ENCODE measurements at places on chromosomes 2 and 18.
A peak's percentile ranks its signal among the peaks of the same experiment; 100 is the strongest.

DNA sequence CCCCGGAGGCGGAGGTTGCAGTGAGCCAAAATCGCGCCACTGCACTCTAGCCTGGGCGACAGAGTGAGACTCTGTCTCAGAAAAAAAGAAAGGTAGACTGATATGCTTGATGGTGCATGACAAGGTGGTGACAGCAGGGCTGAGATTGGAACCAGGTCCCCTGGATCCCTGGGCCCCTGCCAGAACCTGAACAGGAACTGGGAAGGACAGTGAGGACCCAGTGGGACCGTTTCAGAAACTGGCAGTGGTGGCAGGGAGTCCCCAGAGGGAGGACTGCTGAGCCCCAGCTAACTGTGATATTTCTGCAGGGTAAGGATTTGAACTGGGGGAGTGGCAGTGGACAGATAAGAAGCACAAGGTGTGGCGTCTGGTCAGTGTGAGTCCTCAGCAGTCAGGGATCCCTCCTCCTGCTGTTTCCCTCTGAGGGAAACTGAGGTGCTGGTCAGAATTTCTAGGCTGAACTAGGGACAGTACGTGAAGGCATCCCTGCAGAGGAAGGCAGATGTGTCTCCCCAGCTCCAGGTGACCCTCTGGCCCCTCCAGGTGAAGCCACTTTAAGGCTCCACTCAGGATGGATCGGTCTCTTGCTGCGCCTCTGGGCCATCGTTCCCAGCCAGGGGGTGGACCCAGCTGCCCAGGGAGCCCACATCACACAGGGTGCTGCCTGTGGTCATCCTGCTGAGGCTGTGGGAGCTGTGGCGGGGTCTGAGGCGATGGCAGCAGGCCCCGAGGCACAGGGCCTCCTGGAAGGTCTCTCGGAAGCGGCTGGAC, 5.6 kb downstream of the NMUR1 start:
- no peak for DNase-seq

- no peak for DNase-seq
These were observed 183.5 kb upstream of the OSR1 start for GRCh38 chr2:19541884-19542283.

DNA sequence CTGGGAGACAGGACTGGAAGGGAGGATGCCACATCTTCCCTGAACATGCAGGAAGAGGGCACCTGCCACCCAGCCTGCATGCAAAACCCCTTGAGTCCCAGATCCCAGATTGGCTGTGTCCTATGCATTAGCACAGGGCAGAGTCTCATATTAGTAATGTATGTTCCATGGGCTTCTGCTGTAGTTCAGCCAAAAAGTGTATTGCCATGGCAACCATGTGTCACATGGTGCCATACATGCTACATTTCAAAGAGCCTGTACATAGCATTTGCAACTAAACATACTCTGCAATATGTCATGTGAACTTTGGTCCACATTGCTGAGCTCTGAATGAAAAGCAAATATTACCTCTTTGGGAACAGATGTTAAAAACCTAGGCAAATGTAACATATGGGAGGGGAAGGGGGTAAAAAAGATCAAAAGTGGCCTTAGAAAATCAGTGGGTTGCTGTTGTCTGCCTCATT, 78.4 kb downstream of the DPP4 start:
- no peak for DNase-seq

DNA sequence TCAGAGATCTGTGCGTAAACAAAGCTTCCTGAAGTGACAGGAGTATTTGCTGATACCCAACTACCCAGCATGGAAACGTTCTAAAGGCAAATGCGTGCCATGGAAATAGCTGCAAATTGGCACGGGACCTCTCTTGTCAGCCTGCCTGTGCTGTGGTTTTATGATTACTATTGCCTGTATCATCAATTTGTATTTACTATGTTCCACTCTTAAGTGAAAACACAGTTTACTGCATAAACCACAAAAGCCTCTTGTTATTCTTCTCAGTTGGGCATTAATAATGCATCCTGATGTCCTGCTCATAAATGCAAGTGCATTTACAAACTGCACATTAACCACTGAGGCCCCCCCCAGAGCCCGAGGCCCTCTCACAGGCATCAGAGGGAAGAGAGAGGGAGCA, 196.6 kb upstream of the SLC35G4 start:
- DNase-seq: no peak

GRCh38 chr2:12262681-12263436, 453.9 kb upstream of the TRIB2 start:
- no peak for DNase-seq

DNA sequence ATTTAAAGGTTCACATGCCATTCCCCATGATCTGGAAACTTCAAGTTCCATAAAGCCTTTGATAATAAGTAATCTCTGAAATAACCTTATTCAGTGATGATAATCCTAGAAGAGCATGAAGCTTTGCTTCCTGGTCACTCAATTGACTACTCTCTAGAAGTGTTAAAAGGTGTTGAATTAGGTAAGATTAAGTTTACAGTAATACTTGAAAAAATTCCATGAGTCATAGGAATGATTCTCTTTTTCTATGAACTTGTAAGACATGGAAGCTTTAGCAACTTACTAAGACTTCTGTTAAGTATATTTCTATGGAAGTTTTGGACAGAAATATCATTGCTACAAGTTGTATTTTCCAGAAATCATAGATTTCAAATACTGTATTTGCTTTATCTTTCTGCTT, 100.6 kb downstream of the MYO1B start:
- no peak for DNase-seq

- no peak for DNase-seq
These were observed 229.4 kb downstream of the HAUS1 start for GRCh38 chr18:46333431-46334135.

DNA sequence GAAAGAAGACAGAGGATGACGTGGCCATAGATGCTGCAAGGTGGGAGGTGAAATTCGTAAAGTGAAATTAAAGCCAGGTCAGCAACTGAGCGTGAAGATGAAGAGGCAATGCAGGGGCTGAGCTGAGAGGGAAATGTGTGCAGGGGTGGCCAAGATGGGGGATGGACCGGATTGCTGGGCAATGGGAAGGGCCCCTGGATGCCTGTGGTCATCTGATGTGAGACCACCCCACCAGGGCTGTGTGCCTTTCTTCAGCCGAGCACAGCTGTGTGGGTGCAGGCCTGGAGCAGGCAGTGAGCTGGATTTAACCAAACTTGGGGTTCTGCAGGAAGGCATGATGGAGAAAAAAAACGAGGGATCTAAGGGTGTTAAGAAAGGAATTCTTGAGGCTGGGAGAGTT, 80.4 kb downstream of the ZCCHC2 start:
- no peak for DNase-seq

- no peak for DNase-seq
These were observed 171.9 kb downstream of the THADA start for GRCh38 chr2:43423941-43424261.

DNA sequence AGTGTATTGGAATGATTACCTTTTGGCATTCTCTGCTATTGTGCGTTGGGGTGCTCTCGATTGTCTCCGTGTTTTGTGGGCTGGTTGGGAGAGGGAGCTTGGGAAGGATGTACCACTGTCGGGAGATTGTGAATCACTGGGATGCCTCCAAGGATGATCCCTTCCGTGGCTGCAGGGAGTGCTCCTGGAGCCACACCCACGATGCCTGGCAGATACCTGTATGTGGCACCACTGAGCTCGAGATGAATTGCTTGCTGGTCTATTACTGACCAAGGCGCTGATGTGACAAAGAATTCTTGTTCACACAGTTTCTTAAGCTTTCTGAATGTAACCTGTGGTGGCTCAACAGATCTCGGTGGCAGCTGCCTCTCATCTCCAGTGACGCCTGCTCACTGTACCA, 159.7 kb upstream of the LHCGR start:
- no peak for DNase-seq

DNA sequence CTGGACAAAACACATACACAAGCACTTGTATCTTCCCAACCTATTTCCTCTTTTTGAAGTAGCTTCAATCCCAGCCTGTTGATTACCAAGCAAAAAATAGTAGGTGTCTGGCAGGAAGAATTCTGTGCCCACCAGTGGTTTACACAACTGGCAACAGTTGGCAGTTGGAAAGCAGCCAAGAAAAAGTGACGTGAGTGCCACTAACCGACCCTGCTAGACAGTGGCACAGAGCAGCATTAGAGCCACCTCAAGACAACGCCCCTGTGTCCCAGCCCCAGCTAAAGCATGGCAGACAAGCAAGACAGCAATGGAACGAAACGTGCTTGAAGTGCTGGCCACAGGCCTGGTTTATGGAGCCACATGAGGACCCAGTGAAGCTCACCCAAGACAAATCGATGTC, 379.6 kb downstream of the FBXO15 start:
- DNase-seq: peak; percentile 84

- DNase-seq: no peak
These were observed 65.4 kb downstream of the LRRFIP1 start for GRCh38 chr2:237692601-237693290.

DNA sequence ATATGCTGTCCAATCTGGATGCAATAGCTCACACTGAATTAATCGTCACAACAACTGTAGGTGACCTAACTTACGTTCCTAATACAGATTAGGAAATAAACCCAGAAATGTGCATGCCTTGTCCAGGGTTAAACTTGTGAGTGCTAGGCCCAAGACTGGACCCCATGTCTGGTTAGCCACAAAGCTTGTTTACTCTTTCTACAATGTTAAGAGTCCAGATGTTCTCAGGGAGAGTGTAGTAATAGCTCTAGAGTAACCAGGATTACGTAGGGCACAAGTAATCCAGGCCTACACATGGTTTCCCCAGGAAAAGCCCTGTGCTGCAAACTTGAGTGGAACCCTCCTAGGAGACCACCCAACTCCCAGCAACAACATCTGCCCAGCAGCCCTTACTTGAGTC, 26.2 kb downstream of the TRIB2 start:
- DNase-seq: no peak

DNA sequence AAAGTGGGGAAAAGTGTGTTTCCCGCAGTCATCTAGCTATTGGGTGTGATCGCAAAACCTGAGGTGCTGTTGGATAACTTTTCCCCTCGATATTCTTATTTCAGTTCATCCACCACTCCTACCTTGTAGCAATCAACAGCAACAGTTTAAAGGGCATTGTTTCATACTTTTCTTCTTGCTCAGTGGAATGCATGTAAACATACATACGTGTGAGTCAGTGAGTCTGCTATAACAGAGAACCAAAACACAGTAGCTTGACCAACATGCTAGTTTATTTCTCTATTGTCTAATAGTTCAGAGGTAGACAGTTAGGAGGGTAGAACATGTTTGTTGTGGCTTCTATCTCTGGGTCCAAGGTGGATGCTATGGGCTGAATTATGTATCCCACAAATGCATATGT, 77.6 kb upstream of the FOXI3 start:
- no peak for DNase-seq

DNA sequence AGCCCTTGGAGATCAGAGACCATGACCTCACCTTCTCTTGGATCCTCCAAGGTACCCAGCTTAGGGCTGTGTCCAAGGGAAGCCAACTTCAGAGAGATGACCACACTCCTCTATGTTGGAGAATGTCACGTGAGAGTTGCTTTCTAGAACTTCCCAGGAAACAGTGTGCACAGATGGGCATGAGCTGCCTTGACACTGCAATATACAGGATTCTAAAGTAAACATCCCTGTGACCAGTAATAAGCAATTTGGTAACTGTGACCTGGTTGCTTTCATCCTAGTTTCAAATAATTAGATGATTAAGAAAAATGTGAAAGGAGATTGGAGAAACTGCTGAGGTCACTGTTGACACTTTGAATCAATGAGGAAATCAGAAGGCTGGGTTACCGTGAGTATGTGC, 181.1 kb upstream of the EPAS1 start:
- DNase-seq: no peak

GRCh38 chr18:38081516-38081915, 515.9 kb upstream of the CELF4 start:
- DNase-seq: no peak

- DNase-seq: no peak
These were observed 28.0 kb downstream of the DIPK1C start for GRCh38 chr18:74429096-74429495.

DNA sequence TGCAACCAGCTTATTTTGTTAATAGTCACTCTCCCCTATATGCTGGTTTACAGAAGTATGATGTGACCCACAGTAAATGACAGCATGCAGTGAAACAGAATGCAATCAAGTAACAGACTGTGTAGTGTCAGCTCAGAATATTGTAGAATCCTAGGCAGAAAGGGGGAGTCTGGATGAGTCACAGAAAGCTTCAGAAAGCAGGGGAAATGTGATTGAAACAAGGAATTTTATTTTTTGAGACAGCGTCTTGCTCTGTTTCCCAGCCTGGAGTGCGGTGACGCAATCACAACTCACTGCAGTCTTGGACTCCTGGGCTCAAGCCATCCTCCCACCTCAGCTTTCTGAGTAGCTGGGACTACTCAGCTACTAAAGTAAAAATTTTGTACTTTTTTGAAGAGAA, 219.9 kb upstream of the FBXO11 start:
- no peak for DNase-seq

- DNase-seq: no peak
These were observed 2.7 kb downstream of the ZNF532 start for GRCh38 chr18:58867281-58867961.

- DNase-seq: peak; percentile 0
These were observed 938.3 kb upstream of the CNTNAP5 start for GRCh38 chr2:123086613-123087385.

- no peak for DNase-seq
These were observed 1.5 kb upstream of the GDF7 start for GRCh38 chr2:20665243-20666004.

- no peak for DNase-seq
These were observed 11.3 kb upstream of the AGXT start for GRCh38 chr2:240857039-240858008.

DNA sequence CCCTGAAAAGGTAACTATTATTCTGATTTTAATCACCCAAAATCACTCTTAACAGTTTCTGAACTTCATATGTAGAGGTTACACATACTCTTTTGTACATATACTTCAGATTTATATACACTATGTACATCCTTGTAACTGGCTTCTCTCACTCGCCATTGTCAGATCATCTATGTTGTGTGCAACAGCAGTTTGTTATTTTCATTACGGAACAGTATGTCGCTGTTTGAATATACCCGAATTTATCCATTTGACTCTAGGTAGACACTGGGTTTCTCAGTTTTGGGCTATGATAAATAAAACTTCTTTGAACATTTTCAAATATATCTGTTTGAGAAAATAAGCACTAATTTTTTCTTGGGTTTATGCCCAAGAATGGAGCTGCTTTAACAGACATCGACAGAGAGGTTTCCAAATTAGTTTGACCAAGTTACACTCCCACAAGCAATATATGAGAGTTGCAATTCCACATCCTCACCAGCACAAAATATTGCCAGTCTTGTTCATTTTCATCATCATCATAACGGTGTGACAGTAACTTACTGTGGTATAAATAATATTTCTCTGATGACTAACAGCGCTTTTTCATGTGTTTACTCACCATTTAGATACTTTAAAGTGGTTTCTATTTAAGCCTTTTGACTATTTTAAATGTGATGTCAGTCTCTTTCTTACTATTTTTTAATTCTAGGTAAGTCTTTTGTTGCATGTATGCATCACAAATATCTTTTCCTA, 80.9 kb downstream of the SMC6 start:
- DNase-seq: no peak

GRCh38 chr2:144211065-144211464, 308.9 kb downstream of the ZEB2 start:
- no peak for DNase-seq

GRCh38 chr18:78587096-78587495, 392.5 kb upstream of the SALL3 start:
- no peak for DNase-seq

- no peak for DNase-seq
These were observed 184.5 kb downstream of the INO80D start for GRCh38 chr2:205901491-205901890.

GRCh38 chr2:120261387-120262006, 8.8 kb downstream of the RALB start:
- DNase-seq: no peak
